ENCODE measurements at places on chromosomes 2 and 18.

GRCh38 chr2:29182334-29182733 is 67.1 kb downstream of the CLIP4 start:
- DNase-seq, result no peak

- DNase-seq, result no peak
Observed at GRCh38 chr2:43124687-43125057, 101.7 kb downstream of the ZFP36L2 start.

DNA sequence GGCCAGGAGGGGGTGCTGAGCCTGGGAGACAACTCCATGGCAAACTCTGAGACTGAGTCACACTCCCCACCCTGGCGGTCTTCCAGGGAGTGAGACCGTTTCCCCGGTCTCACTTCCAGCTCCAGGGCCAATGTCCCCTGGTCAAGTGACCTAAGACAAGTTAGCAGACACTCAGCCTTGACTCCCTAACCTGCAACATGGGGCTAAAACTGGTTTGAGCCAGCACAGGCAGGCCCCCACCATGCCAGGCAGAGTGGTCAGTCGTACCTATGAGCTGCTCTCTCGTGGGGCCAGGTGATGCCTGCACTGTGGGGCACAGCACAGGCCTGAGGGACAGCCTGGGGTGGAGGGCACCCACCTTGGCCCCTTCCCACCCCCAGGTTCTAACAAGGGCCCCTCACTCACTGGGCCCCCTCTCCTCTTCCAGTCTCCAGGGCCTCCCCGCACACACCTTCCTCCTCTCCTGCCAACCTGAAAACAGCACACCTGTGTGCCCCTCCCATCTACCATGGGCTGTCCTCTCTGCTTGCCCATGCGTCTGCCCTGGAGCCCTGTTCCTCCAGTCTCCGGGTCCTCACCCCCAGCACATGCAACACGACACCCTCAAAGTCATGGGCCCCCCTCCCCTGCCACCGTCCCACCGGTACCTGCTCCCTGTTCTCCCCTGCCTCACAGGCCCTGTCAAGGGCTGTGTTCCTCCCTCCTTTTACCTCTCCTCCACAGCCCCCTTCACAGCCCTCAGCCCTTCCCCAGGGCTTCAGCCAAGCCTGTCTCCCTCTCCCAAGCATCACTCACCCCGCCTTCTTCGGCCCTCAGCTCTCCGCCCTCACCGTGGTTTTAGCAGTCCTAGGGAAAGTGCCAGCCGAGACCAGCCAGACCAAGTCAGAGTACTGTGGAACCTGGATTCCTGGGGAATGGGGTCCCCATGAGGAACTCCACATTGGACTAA is 1.6 kb downstream of the GPR17 start:
- DNase-seq, result no peak

- DNase-seq, result peak; percentile 85
Observed at GRCh38 chr2:36695746-36696415, 626 bp upstream of the VIT start.

DNA sequence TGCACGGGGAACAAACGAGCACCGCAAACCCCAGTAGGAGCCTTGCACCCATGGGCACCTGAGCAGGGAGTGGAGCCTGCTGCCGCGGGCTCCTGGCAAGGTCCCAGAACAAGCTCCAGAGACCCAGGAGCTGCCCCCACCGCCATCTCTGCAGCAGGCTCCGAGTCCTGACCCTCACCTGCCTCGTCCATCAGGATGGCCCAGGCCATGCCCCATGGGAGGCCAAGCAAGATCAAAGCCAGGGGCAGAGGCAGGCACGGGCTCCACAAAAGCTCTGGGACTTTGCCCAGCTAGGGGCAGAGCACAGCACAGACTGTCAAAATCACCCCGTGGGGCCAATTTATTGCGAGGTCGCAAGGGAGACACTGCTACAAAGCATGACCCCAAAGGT is 43.6 kb downstream of the GPC1 start:
- no peak for DNase-seq

DNA sequence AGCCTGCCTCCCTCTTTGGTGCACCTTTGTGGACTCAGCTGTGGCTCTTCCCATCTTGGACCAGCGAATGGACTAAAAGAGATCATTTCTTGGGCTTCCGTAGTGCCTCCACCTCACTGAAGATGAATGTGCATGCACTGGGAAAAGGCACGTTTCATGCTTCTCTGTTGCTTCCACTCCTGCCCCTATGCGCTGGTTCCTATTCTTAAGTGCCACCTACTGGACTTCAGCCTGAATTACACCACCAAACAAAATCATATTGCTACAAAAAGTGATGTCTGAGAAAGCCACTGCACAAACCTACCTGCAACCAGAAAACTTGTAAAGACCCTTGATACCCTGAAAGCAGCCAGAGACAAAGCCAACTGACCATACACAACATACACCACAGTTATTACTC is 695.6 kb downstream of the TSN start:
- peak; percentile 41 for DNase-seq
